ENCODE measurements at places on chromosomes 4 and X.

- no peak for DNase-seq
These were observed 29.0 kb downstream of the PDHA1 start for GRCh38 chrX:19372547-19373331.

DNA sequence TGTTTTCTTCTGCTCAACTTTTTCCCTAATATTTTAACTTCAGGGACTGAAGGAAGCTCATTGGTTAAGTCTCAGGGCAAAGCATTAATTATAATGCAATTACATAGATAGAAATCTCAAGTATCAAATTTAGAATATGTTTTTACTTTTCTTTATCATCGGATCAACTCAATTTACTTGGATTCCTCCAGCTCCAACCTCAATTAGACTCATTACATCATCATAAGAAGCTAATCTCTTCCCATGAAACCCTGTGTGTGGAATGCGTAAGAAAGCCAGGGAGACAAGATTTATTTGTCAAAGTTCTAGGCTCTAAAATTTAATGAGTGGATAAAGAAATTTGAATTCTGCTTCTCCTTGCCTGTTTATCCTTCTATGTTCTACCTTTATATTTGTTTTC, 918.4 kb downstream of the ADGRL3 start:
- DNase-seq, result no peak

DNA sequence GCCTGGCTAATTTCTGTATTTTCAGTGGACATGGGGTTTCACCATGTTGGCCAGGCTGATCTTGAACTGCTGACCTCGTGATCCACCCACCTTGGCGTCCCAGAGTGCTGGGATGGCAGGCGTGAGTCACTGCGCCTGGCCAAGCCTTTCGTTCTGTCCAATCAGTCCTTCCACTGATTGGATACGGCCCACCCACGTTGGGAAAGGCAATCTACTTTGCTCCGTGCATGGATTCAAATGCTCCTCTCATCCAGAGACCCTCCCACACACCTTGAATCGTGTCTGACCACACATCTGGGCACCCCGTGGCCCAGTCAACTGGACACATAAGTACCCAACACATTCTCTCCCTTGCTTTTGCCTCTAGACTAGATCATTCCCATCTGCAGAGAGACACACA, 74.9 kb downstream of the CRLF2 start:
- no peak for DNase-seq

DNA sequence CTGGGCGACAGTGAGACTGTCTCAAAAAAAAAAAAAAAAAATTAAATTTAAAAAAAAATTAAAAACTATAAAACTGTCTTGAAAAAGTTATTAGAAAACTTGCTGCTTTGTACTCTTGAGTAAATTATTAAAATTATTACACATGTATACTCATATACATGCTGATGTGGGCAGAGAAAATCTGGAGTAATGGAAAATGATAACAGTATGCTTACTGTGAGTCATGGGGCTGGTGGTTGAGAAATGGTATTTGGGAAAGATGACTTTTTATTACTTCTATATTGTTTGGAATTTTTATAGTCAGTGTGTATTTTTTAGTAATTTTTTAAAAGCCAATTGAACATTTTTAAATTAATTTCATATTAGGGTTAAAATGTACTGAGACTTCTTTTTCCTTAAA, 7.5 kb downstream of the YY2 start:
- DNase-seq, result no peak

DNA sequence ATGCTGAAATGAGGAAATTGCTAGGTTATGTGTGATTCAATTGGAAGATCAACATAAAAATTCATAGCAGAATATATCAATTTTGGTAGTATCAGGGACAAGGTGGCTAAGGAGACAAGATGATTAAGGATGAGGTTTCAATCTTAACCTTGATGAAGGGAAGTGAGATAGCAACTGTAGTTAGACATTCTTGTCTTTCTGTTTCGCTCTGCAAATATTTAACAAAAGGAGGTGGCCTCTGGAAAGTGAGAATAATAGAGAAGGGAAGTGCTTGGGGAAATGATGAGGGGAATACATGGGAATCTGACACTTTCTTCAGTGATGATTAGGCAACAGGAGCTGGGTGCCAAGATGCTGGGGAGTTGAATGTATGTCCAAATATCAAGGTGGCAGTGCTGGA, 337.1 kb upstream of the PUDP start:
- DNase-seq, result no peak

- no peak for DNase-seq
These were observed 86.7 kb downstream of the NHSL2 start for GRCh38 chrX:71997320-71997719.

- DNase-seq, result no peak
These were observed 13.8 kb downstream of the FHDC1 start for GRCh38 chr4:152949930-152950329.

DNA sequence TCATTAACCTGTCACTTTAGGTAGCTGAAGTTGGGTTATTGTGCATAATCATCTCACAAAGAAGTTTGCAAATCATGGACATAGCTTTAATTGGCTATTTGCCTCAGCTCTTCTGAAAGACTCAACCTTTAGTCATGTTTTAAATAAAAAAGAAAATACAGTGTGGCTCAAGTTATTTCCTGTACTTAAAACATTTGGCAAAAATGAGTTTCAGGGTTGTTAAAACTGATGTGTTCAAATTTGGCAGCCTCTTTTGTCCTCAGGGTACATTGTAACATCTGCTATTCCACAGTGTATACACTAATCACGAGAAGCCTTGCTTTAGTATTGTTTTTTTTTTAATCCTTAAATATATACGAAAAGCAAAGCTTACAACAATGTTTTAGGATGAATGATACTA, 31.5 kb upstream of the HPGD start:
- DNase-seq, result no peak

DNA sequence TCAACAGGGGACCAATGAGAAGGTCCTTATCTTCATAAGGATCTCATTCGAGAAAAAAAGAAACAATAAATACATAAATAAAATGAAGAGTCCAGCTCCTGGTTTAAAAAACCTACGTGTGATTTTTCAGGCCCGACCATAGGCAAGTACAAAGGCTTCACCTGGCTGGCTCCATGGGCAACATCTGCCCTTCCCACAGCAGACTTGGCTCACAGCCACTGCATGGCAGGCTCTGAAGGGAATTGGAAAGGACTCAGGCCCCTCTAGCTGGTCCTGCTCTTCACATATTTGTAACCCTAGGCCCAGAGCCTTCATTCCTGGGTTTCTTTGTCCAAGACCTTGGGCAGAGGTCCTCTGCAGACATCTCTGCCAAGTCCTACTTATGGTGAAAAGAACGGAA, 228.1 kb downstream of the QDPR start:
- no peak for DNase-seq

DNA sequence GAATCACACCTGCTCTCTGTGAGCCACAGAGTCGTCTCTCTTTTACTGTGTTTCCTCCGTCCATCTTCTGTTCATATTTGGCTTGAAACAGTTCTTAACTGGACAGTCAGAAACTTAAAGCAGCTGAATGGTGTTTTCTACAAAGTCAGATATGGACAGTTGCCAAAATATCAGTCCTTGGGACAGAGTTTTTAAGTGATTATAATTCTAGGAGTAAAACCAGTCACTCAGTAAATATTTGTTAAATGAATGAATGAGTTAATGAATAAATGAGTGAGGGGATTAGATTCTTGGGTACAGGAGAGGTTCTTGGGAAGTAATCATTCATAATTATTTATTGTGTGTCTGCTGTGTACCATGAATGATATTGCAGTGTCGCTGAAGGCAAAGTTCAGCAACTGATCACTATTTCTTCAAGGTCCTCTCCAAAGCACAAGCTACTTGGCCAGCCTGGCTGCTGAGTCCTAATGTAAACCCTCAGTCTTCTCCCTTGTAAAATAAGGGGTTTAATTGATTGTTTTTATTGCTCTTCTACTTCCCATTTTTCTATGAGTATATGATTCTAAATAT, 5.5 kb upstream of the SCRG1 start:
- no peak for DNase-seq

GRCh38 chr4:37568489-37568888, 117.7 kb downstream of the RELL1 start:
- no peak for DNase-seq

GRCh38 chr4:184821242-184821641, 4.5 kb downstream of the ACSL1 start:
- no peak for DNase-seq

GRCh38 chr4:80301884-80302283, 33.6 kb upstream of the CFAP299 start:
- DNase-seq, result no peak

- DNase-seq, result no peak
These were observed 202.7 kb downstream of the OR13H1 start for GRCh38 chrX:131746491-131746968.

DNA sequence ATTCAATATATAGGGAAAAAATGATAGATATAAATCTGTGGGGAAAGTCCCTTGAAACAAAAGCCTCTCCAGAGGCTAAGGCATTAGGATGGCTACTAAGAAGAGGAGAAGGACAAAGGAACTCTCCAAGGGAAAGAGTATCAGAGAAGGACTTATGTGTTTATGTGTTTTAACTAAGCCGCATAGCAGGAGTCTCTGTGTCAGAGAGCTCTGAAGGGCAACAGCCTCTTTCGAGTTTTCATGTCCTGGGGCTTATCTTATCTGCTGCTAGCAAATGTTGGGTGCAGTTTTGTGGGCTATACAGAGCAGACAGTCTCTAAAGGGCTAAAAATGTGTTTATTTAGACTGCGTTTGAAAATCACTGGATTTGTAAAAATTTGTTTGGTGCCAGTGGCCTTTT, 1145.6 kb upstream of the DIAPH2 start:
- DNase-seq, result no peak

DNA sequence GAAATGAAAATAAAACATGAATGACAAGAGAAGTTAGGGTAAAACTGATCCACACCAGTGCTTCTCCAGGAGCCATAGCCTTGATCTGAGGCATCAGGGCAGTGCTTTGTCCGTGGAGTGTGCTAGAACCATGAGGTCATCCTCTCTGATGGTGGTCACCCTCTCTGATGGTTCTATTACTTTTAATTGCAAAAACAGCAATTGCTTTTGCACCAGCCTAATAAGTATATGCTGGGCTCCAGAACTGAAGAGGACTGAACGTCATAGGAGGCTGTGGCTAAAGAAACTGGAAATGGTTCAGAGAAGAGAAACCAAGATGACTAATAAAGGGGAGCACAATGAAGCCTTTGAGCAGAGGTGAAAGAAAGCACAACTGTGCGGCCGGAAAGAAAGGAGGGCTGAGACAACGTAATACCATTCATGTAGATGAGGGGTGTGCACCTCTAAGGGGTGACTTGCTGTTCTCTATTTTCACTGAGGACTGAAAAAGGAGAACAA, 17.0 kb upstream of the TMEM154 start:
- DNase-seq, result peak; percentile 44

GRCh38 chrX:581720-582298, 48.8 kb upstream of the SHOX start:
- no peak for DNase-seq

GRCh38 chr4:87511500-87511899, 17.7 kb downstream of the SPARCL1 start:
- DNase-seq, result no peak

DNA sequence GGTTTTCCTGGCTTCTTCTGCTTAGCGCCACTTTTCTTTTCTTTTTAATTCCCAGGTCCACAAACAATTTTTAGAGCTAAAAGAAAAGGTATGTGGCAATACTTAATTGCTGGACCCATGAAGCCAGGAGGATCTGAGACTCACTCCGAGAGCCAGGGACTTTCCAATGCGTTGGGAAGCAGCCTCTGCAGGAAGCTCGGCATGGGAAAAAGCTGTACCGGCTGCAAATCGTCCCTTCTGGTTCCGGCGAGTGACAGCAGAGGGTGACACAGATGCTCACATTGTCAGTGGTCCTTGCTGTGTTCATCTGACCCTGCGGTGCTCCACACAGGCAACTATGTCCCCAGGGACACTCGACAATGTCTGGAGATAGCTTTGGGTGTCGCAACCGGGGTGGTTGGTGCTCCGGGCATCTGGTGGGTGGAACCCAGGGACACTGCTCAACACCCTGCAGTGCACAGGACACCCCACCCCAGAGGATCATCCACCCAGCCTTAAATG, 164.0 kb downstream of the PRKX start:
- no peak for DNase-seq

- no peak for DNase-seq
These were observed 585.7 kb downstream of the TLL1 start for GRCh38 chr4:166458756-166459155.

GRCh38 chr4:66704243-66704642, 841.1 kb downstream of the CENPC start:
- no peak for DNase-seq

- no peak for DNase-seq
These were observed 3.1 kb upstream of the HS6ST2 start for GRCh38 chrX:132961511-132961910.

GRCh38 chrX:149363965-149364364, 141.1 kb downstream of the IDS start:
- no peak for DNase-seq

- DNase-seq, result no peak
These were observed 2.1 kb upstream of the PCDH7 start for GRCh38 chr4:30718021-30718542.

DNA sequence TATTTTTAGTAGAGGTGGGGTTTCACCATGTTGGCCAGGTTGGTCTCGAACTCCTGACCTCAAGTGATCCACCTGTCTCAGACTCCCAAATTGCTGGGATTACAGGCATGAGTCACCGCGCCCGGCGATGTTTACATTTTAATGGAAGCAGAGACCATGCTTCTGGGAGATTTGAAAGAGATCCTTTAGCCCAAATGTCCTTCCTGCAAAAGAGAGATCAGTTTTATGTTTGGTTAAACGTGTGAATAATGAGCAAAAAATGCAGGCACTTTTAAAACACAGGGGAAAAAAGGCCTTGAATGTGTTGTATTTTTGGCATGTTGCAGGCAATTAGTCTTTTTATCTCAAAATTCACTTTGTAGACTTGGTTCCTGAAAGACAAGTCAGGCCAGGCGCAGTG, 95.8 kb upstream of the ELOVL6 start:
- no peak for DNase-seq

GRCh38 chrX:13158911-13159310, 114.5 kb upstream of the FAM9C start:
- no peak for DNase-seq

DNA sequence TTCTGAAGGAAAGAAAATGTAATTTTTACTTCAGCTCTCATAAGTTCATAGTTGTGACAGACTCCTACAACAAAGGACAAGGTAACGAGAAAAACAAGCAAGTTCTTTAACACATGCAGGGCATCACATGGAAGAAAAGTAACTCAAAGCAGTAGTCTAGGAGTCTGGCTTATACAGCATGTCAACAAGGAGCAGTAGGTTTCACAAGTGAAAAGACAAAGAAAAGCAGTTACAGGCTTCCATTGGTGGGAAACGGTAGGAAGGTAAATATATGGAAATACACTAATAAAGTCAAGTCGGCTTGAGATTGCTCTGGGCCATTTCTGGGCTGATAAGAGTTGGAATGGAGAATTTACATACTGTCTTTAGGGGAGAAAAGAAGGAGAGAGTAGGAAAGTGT, 228.4 kb upstream of the ZFP42 start:
- no peak for DNase-seq

- no peak for DNase-seq
These were observed 60.3 kb upstream of the KLF3 start for GRCh38 chr4:38603652-38604051.

Data from stimulated activated CD4-positive, alpha-beta T cell treated with anti-CD3 and anti-CD28 coated beads, Interleukin-4, amount 100 ng/mL, for 4 hours (primary cell).